ENCODE measurements at places on chromosomes 2 and 18.

GRCh38 chr2:198916548-198917080 lies 541.1 kb downstream of the SATB2 start:
- no peak for DNase-seq

GRCh38 chr2:235553291-235553690 lies 59.4 kb downstream of the AGAP1 start:
- no peak for DNase-seq

GRCh38 chr2:208265371-208265800 lies 669 bp upstream of the PIKFYVE start:
- peak; percentile 24 for DNase-seq

GRCh38 chr2:113892004-113892710 lies 2.3 kb downstream of the ACTR3 start:
- no peak for DNase-seq

- DNase-seq, result no peak
These were observed 157.1 kb downstream of the BCL2 start for GRCh38 chr18:63162271-63163014.

DNA sequence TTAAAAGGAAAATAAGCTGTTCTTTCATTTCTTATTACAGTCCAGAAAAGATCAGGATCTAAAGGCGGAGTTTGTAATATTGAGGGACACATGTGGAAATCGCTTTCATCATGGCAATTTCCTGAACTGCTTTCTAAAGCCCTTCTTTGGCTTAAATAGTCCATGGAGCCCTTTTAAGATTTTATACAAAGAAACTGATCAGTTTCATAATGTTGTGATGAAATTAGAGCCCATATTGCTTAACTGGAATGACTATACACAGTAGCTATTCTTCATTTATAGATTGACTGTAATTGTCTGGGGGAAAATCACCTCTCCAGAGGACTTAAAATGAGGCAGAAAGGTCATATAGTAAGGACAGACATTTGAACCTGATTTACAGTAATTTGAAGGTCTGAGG lies 322.2 kb downstream of the ETAA1 start:
- no peak for DNase-seq

DNA sequence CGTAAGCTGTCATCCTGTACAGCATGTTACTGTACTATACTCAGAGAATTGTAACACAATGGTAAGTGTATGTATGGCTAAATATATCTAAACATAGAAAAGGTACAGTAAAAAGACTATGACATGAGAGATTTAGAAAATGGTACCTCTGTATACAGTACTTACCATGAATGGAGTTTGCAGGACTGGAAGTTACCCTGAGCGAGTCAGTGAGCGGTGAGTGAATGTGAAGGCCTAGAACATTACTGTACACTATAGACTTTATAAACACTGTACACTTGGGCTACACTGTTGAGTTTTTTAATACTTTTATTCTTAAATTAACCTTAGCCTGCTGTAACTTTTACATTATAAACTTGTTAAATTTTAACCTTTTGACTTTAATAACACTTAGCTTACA lies 1.5 kb downstream of the DDX18 start:
- DNase-seq, result no peak

- no peak for DNase-seq
These were observed 219.7 kb downstream of the THSD7B start for GRCh38 chr2:136985044-136985443.

GRCh38 chr18:49839012-49839411 lies 25.7 kb upstream of the ACAA2 start:
- DNase-seq, result no peak

DNA sequence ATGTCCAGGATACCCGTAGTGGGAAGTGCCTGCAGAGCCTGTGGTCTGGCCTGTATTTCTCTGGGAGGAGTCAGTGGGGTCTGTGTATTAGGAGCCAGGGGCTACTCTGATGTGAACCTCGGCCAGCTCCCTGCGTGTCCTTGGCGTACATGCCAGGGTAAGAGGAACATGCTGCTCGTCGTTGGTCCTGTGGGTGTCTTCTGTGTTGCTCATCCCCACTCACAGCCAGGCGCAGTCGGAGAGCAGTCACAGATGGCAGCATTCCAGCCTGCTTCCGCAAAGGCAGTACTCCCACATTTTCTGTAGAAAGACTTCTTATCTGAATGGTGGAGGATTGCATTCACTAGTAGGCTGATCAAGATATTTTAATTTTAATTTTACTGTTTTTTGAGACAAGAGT lies 84.9 kb downstream of the DGKD start:
- no peak for DNase-seq

- no peak for DNase-seq
These were observed 134.0 kb downstream of the PTGR3 start for GRCh38 chr18:75075016-75075305.

- DNase-seq, result no peak
These were observed 309.2 kb downstream of the NR4A2 start for GRCh38 chr2:156023229-156023869.

Data from Kasumi-1 (cell line).